T-helper 9 cell (primary cell): ENCODE measurements at places on chromosomes 2 and 18.

GRCh38 chr18:66119347-66119746, 368.5 kb downstream of the CDH7 start:
- DNase-seq: no peak

DNA sequence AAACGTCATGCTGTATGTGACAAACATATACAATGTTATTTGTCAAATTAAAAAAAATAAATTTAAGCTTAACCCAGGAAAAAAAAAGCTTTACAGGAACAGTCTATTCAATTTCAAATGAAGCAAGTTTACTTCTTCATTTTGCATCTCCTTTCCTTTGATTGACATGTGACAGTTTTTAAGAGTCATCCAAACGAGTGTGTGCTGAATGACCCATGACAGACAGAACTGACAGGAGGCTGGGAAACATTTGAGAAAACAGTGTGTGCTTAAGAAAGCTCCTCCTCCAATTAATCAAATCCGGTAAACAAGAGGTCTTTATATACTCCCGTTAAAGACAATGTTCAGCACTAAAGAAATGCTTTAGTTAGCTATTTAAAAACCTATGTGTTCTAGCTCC, 177.7 kb downstream of the SRBD1 start:
- DNase-seq: no peak

DNA sequence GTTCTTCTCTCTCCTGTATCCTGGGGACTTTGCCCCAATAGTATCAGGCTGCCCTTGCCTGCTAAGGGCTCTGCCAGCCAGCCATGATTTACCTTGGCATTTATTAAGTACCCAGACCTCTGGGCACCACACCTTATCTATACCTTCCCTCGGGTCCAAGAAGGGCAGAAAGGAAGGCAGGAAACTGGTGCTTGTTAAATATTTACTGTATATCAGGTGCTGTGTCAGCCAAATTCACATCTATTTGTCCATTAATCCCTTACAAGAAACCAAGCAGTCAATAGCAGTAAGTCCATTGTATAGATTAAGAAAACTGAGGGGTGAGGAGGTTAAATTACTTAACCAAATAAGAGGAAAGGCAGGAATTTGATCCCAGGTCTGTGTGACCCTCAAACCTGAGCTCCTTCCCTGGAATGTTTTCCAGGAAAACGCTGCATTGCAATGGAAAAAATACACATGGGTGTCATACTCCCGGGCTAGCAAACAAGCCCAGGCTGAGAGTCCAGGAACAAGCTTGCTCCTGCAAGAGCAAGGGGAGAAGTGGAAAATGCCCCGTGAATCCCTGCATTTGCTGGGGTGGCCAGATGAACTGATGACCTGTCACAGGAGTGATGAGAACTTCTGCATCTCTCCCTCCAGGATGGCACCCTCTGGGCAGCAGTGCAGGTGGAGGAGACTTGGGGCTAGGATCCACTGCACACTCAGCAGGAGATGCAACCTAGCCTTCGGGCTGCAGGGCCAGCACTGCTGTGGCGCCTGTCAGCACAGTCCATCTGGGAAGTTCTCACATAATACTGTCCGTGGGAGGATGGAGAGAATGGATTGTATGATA, 30.4 kb downstream of the CIB4 start:
- no peak for DNase-seq

- no peak for DNase-seq
Measured at GRCh38 chr2:235421618-235422017, 72.2 kb upstream of the AGAP1 start.
